Activated CD8-positive, alpha-beta memory T cell treated with anti-CD3 and anti-CD28 coated beads for 1 hour (primary cell): ENCODE measurements at places on chromosomes 7 and 10.

GRCh38 chr7:135664046-135664589, 1.8 kb downstream of the STMP1 start:
- no peak for DNase-seq

GRCh38 chr7:7276161-7276560, 93.8 kb downstream of the C1GALT1 start:
- no peak for DNase-seq

- no peak for DNase-seq
Measured at GRCh38 chr7:44981035-44981706, 2.4 kb upstream of the MYO1G start.

DNA sequence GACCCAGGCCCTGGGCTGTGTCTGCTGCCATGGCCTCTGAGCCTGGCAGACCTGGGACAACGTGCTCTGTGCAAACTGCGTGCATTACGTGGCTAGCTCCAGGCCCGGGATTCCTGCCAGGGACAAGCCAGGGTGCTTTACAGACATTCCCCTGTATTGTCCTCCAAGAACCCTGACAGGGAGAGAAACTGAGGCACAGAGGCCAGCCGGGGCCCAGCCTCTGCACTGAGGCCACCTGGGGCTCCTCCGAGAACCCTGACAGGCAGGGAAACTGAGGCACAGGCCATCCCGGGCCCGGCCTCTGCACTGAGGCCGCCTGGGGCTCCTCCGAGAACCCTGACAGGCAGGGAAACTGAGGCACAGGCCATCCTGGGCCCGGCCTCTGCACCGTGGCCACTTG, 64.9 kb downstream of the CFAP46 start:
- DNase-seq, result no peak

DNA sequence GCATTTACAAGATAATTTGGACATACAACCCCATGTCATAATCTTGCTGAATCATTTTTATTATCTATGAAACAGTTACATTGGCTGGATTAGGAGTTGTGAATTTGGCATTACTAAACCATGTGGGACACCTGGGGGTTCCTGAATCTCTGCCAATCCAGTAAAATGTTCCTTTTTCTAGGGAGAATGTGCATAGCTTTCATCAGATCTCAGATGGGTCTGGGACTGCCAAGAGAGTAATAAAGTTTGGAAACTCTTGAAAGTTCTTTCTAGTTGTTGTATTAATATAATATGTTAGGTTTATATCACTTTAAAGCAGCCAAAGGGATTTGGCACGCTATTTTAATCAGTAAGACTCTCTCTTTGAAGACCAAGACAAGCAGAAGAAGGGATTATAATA, 62.7 kb downstream of the SEMA3E start:
- no peak for DNase-seq

DNA sequence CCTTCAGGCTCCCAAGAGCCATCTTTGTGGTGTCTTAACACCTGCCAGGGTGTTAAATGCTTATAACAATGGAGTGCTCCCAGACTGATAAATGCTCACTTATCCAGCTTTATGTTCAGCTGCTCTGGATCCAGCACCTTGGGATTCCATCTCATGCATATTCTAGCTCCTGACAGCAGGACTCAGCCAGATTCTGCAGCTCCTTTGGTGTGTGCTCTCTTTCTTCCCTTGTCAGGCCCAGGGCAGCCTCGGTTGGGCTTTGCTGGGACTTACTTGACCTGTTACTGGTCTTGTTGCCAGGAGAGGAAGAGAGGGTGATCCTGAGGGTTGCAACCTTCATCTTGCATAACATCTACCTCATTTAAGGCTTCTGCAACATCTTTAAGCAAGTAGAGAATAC, 59.4 kb upstream of the CCNY start:
- no peak for DNase-seq

DNA sequence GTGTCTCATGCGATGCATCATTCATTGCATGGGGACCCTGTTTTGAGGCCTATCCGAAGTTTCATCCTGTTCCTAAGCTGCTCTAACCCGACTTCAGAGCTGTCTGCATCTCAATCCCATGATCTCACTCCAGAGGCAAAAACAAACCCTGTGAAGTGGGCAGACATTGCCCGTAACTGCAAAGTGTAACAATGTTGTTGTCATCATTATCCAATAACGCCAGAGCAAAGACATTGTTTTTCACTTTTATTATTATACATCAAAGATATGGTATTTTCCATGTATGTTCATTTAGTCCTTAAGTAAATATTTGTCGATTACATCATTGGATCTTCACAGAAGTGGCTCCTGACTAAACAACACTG, 246.7 kb downstream of the KLF6 start:
- DNase-seq, result no peak

DNA sequence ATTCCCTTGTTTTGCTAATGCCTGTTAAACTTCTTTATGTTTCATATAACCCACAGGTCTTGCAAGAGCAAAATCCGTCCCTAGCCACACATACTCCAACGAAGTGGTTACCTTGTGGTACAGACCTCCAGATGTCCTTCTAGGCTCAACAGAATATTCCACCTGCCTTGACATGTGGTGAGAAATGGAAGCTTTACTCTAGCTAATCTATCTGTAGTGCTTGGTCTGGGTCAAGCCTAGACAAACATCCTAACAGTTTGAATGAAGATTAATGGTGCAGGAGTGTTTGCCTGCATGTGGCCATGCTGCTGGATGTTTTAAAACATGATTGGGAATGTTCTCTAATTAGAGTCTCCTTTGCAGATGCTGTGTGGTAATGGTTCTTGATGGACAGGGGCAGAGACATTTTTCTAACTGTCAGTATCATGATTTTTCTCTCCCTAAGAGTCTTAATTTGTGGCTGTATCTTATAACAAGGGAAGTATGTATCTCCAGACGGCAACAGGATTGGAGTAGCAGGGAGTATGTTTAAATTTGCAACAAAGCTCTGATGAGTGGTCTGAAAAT, 308.5 kb upstream of the FZD1 start:
- no peak for DNase-seq

- DNase-seq, result no peak
Measured at GRCh38 chr10:128519581-128519980, 393.4 kb upstream of the MKI67 start.

DNA sequence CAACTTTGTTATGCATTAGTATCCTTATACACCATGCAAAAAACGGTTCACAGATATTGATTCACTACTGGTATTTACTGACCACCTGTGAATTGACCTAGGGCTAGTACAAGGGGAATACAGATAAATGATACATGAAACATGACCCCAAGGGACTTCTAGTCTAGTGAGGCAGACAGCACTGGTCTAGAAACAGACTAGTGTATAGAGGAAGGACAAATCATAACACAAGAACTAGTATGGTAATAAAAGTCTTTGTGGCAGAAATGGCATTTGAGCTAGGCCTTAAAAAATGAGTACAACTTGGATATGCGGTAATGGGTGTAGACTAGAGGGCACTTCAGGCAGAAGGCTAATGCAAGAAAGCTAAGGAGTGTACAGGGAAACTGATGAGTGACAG, 86.6 kb downstream of the SLC25A13 start:
- DNase-seq, result no peak

DNA sequence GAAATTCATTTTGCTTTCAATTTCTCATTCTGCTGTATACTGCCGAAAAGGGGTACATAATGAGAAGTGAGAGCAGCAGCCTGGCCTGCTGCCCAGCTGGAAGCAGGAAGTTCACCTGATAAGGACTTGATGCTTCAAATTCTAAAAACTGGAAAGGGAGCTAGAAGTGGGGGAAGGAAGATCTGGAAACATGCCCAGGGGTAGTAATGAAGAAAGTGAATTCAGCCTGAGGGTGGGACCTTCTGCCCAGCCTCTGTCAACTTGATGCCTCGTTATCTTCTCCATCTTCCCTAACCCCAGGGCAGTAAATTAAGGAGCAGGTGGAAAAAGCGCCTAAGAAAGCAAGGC, 69.4 kb downstream of the ARMH3 start:
- no peak for DNase-seq

GRCh38 chr7:23106057-23106822, 655 bp downstream of the KLHL7 start:
- peak; percentile 13 for DNase-seq

DNA sequence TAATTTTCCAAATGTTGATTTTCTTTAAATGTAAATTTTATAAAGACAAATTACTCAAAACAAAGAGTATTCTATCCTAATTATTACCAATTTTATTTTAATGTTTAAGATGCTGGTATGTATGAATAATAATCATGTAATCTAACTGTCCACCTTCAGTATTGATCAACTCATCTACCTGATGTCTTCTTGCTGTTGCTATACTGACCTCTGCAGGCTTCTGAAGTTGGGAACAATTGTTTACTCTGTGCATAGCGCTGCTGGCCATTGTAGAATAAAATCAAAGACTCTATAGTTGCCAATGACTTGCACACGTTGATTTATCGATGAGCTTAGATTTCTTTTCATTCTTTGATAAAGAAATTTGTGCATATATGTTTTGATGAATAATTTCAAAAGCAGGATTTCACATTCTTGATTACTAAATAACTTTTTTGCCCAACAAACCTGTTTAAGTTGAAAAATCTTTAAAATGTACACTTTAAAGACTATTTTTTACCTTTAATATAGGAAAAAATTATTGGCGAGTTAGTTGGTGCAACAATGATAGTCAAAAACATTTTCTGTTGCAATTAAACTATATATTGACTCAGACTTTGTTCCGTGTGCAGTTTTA, 282.3 kb downstream of the TFEC start:
- DNase-seq, result no peak

GRCh38 chr7:40356871-40357709, 222.3 kb downstream of the SUGCT start:
- DNase-seq, result no peak

DNA sequence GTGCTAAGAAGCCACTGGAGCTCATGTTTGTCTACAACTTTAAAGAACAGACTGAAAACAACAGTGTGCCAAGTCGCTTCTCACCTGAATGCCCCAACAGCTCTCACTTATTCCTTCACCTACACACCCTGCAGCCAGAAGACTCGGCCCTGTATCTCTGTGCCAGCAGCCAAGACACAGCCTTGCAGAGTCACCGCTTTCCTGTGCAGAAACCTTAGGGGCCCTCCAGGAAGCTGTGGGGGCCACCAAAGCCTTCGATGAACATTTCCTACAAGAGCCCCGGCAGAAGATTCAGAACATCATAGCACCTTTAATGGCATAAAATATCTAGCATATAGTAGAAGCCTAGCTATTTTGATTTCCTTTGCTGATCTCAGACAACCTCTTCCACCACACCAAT, 88.0 kb upstream of the PRSS58 start:
- no peak for DNase-seq

GRCh38 chr7:111113263-111114017, 22.5 kb downstream of the LRRN3 start:
- DNase-seq, result no peak

DNA sequence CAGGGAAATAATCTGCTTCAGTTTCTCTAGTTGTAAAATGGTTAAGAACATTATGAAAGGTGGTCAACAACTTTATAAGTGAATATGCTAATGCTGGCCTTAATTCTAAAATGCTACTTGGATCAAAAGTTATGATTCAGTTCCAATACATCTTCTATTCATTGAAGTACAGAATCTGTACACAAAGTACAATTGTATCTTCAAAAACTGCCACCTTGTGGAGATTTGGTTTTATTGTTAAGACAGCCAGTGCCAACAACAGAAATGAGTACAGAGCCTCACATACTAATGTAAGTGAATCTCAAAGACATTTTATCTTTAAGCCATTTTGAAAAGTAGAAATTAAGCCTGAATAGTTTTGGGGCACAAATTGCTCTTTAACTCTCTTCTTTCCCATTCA, 194.0 kb downstream of the CFTR start:
- no peak for DNase-seq

GRCh38 chr7:70744492-70744891, 387.5 kb upstream of the GALNT17 start:
- no peak for DNase-seq

GRCh38 chr7:139117599-139118233, 8.2 kb upstream of the ZC3HAV1 start:
- DNase-seq, result no peak

- no peak for DNase-seq
Measured at GRCh38 chr7:36393826-36394225, 4.2 kb downstream of the ANLN start.

- DNase-seq, result no peak
Measured at GRCh38 chr10:79357180-79357579, 9.9 kb downstream of the PPIF start.
